Naive thymus-derived CD8-positive, alpha-beta T cell (primary cell): ENCODE measurements at places on chromosomes 2 and 18. TPM values are rescaled to one million over a fixed set of nuclear protein-coding genes. Genes with fewer than 3 reads are reported as not detected.
A peak's percentile ranks its signal among the peaks of the same experiment; 100 is the strongest.

DNA sequence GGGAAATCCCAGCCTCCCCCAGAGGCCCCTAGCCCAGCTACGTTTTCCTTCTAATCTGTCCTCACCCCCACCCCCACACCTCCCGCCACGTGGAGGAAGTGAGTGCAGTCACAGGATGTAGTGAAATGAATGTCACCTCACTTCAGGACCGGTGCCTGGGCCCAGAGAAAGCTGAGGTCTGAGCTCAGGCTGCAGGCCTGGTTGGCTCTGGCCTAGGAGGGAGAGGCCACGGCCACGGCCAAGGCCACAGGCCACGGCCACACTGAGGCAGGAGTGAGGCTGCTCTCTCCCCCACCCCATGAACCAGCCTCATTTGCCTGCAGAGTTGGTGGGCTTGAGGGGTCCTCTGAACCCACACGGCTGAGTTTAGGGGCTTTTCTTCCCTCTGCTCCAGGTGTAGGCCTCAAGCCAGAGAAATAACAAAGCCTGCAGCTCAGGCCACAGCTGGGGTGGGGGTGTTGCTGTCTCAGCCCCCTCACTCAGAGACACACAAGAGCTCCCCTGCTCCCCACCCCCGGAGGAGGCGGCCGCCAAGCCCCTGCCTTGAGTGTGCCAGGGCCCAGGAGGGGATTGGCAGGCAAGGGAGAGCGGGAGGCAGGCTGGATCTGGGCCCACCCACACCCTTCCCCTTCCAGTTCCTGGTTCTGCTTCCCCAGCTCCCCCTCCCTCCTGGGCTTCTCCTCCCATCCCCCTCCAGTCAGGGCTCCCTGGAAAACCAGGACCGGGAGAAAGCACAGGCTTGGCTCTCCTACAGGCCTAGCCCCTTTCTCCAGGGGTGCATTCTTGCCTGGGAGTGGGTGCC lies 27.0 kb downstream of the DNMT3A start:
- H3K27ac ChIP-seq = peak overlapping the region; percentile 95
- H3K4me3 ChIP-seq = peak overlapping the region; percentile 75
- H3K27me3 ChIP-seq = no peaks in the 10 kb centered on the region
- peaks cover 63% of the 10 kb centered on the region for H3K4me1 ChIP-seq
- DNase-seq = peak; percentile 78

The GPR55 gene
- 3.1 TPM for polyA plus RNA-seq

- no peak for DNase-seq
- no peaks in the 10 kb centered on the region for H3K27me3 ChIP-seq
- H3K27ac ChIP-seq = no peak overlapping the region
Measured at GRCh38 chr2:52083214-52083613, 1051.3 kb upstream of the NRXN1 start.

DNA sequence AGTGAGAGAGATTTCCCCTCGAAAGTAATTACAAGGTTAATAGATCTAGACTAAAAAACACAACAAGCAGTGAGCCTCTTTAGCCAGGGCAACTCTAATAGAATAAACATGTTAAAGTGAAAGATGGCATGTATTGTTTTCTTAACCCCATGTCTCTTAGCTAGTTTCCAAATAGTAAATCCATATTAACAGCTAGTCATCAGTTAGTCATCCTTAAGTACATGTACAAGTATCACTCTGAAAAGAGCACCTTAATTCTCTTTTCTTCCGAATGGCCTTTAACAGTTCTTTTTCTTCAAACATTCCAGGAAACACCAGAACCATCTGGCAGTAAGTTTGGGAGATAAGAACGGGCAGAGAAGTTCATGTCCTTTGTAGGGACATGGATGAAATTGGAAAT lies 1480.0 kb downstream of the LRP1B start:
- no peaks in the 10 kb centered on the region for H3K4me1 ChIP-seq
- no peak for DNase-seq
- no peaks in the 10 kb centered on the region for H3K27me3 ChIP-seq
- no peak overlapping the region for H3K4me3 ChIP-seq
- H3K27ac ChIP-seq = no peak overlapping the region

- H3K36me3 ChIP-seq = no peaks in the 10 kb centered on the region
- peaks cover 4% of the 10 kb centered on the region for H3K27me3 ChIP-seq
- no peak overlapping the region for H3K27ac ChIP-seq
- DNase-seq = no peak
- no peak overlapping the region for H3K4me3 ChIP-seq
- no peaks in the 10 kb centered on the region for H3K4me1 ChIP-seq
Measured at GRCh38 chr2:215843579-215843978, 169.8 kb downstream of the MREG start.

The PTPN2 gene
- polyA plus RNA-seq = 74.2 TPM

DNA sequence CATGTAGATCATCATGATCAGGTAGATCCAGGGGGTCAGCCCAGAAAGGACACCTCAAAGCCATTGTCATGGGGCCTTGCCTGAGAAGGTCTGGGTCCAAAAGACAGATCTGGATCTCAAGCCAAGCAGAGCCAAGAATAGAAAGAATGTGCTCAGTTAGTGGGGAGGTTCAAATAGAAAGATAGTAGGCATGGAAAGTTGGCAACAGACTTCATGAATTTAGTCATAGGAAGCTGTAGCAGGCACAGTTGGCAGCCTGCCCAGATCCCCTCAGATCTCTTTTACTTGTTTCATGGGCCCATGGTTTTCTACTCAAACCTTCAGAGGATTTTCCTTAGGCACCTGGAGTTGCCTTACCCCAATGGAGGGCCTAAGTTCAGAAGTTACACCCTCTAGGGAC lies 767.0 kb downstream of the SLC4A3 start:
- no peak for DNase-seq
- H3K27me3 ChIP-seq = no peaks in the 10 kb centered on the region
- H3K36me3 ChIP-seq = no peaks in the 10 kb centered on the region
- no peak overlapping the region for H3K27ac ChIP-seq
- H3K4me3 ChIP-seq = no peak overlapping the region
- no peaks in the 10 kb centered on the region for H3K4me1 ChIP-seq

DNA sequence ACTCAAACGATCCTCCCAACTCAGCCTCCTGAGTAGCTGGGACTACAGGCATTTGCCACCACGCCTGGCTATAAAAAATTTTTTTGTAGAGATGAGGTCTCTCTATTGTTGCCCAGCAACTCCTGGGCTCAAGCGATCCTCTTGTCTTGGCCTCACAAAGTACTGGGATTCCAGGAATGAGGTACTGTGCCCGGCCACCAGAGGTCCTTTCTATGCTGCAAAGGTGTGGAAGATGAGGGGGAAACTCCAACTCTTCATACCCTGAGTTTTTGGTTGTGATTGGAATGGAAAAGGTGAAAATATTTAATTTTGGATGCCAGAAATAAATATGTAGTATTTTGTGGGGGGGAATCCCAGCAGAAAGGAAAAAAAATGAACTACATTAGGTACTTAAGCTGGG lies 36.0 kb downstream of the MRPL33 start:
- no peak overlapping the region for H3K4me3 ChIP-seq
- no peaks in the 10 kb centered on the region for H3K4me1 ChIP-seq
- H3K27ac ChIP-seq = no peak overlapping the region
- no peaks in the 10 kb centered on the region for H3K36me3 ChIP-seq
- H3K27me3 ChIP-seq = no peaks in the 10 kb centered on the region

DNA sequence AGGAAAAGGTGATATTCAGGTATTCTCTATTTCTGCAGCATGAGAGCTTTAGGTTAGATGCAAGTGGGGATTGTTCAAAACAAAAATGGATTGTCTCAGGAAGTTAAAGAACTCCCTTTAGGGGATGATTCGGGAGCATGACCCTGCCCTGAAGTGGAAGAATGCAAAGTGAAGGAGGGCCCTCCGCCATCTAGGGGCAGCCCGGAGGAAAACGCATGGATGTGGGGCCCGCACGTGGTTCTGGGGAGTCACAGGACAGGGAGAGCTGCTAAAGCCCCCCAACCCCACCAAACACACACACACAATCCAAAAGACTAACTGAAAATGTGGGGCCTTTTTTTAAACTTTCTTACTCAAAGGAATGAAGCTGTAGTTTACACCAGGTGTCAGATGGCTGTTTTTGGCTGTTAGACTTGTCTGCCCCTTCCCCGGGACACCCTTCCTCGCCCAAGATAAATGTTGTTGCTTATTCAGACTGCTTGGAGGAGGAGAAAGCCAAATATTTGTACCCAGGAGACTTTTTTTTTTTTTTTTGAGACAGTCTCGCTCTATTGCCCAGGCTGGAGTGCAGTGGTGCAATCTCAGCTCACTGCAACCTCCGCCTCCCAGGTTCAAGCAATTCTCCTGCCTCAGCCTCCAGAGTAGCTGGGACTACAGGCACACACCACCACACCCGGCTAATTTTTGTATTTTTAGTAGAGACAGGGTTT lies 78.8 kb downstream of the HNRNPLL start:
- H3K36me3 ChIP-seq = no peaks in the 10 kb centered on the region
- H3K4me3 ChIP-seq = no peak overlapping the region
- no peak for DNase-seq
- peaks cover 3% of the 10 kb centered on the region for H3K4me1 ChIP-seq
- peaks cover 36% of the 10 kb centered on the region for H3K27me3 ChIP-seq

GRCh38 chr2:219252900-219253752 lies at the start of gene TUBA4B:
TUBA4B (plus strand) TSS chr2:219253243; CDS start chr2:219253408, 165 bp downstream.
- peak within 1 kb of the TSS; percentile 84 for H3K4me3 ChIP-seq
- peak; percentile 52 for DNase-seq
- peaks cover 40% of the 10 kb centered on the region for H3K36me3 ChIP-seq

DNA sequence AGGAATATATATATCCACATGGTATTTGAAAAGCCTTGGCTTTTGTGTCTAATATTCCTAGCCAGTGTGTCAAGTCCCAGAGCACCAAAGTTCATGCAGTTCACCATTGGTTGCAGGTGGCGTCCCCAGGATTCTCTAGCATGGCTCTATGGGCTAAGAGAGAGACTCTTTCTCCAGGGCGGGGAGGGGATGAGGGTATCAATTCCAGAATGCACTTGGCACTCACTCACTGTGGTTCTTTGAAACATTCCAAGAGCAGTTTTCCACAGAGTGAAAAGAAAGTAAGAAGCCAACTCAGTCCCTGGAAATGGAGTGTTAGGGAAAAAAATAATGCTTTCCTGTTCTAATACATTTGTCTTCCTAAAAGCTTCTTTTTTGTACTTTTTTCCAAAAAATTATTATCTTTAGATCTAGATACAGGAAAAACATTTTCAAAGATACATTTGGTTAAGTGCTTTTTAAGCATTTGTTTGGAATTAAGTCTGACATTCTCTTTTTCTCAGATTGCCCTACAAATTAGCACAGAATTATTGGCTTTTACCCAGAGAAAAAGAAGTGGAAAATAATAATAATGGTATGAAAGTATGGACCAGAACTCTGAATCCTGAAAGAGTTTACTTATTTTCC lies 239.9 kb downstream of the PAX3 start:
- DNase-seq = no peak
- no peaks in the 10 kb centered on the region for H3K4me1 ChIP-seq
- peaks cover 40% of the 10 kb centered on the region for H3K27me3 ChIP-seq
- H3K36me3 ChIP-seq = no peaks in the 10 kb centered on the region
- H3K27ac ChIP-seq = no peak overlapping the region

GRCh38 chr2:204901591-204901990 lies 356.3 kb downstream of the PARD3B start:
- no peak overlapping the region for H3K4me3 ChIP-seq
- peaks cover 12% of the 10 kb centered on the region for H3K36me3 ChIP-seq
- peaks cover 11% of the 10 kb centered on the region for H3K4me1 ChIP-seq
- no peaks in the 10 kb centered on the region for H3K27me3 ChIP-seq
- DNase-seq = no peak

- no peak for DNase-seq
- no peaks in the 10 kb centered on the region for H3K27me3 ChIP-seq
- H3K4me1 ChIP-seq = no peaks in the 10 kb centered on the region
Measured at GRCh38 chr18:26840965-26841364, 24.5 kb downstream of the AQP4 start.

- no peaks in the 10 kb centered on the region for H3K27me3 ChIP-seq
- peaks cover 20% of the 10 kb centered on the region for H3K36me3 ChIP-seq
- DNase-seq = no peak
- H3K4me1 ChIP-seq = peaks cover 45% of the 10 kb centered on the region
- no peak overlapping the region for H3K27ac ChIP-seq
- no peak overlapping the region for H3K4me3 ChIP-seq
Measured at GRCh38 chr2:239201884-239202283, 198.9 kb downstream of the HDAC4 start.

DNA sequence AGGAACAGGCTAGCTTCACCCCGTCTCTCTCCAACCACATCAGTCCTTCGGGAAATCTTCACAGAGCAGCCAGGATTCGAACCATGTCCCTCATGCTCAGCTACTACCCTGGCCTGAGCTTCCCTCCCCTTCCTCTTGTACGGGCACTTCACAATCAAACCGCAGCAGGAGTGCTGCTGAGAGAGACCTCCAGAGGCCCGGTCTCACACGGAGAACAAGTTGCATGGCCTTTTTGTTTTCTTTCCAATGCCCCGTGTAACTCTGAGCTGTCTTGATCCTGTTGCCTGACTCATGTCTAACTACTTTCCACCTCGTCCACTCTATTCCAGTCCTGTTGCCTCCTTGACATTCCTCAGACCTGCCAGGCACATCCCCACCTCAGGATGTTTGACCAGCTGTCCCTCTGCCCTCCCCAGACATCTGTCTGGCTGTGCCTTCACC lies 25.4 kb downstream of the FBLN7 start:
- no peak overlapping the region for H3K4me3 ChIP-seq
- DNase-seq = no peak
- no peaks in the 10 kb centered on the region for H3K36me3 ChIP-seq
- no peaks in the 10 kb centered on the region for H3K27me3 ChIP-seq

- no peak overlapping the region for H3K4me3 ChIP-seq
- no peak for DNase-seq
- no peak overlapping the region for H3K27ac ChIP-seq
- H3K36me3 ChIP-seq = no peaks in the 10 kb centered on the region
- no peaks in the 10 kb centered on the region for H3K4me1 ChIP-seq
Measured at GRCh38 chr2:149819356-149819957, 231.9 kb upstream of the MMADHC start.

The TANK gene
- polyA plus RNA-seq = 34.7 TPM

DNA sequence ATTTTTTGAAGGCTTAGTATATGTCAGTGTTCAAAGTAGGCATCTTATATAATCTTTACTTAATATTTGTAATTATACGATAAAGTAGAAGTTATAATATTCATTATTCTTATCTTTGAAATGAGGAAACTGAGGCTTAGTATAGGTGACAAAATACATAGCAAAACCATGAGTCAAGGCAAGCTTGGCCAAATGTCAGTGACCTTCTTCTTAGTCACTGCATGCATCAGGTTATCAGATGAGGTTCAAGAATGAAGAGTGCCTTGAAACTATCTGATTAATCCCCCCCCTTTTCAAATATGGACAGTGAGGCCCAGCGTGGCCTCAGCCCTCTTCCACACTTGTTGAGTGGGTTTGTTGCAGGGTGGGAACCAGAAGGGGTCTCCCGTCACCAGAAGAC lies 59.3 kb downstream of the PMAIP1 start:
- no peak overlapping the region for H3K4me3 ChIP-seq
- peaks cover 36% of the 10 kb centered on the region for H3K4me1 ChIP-seq
- H3K36me3 ChIP-seq = no peaks in the 10 kb centered on the region
- H3K27ac ChIP-seq = no peak overlapping the region
- peaks cover 15% of the 10 kb centered on the region for H3K27me3 ChIP-seq

The LYPD6B gene
- polyA plus RNA-seq = not detected

The BIRC6 gene
- 28.1 TPM for polyA plus RNA-seq

- peak overlapping the region; percentile 29 for H3K27ac ChIP-seq
- no peaks in the 10 kb centered on the region for H3K36me3 ChIP-seq
- no peak overlapping the region for H3K4me3 ChIP-seq
- no peaks in the 10 kb centered on the region for H3K4me1 ChIP-seq
- H3K27me3 ChIP-seq = peaks cover 7% of the 10 kb centered on the region
Measured at GRCh38 chr2:144595279-144595678, 75.4 kb upstream of the ZEB2 start.

The HSBP1L1 gene
- polyA plus RNA-seq = 11.2 TPM

- DNase-seq = no peak
- H3K4me1 ChIP-seq = no peaks in the 10 kb centered on the region
- H3K27me3 ChIP-seq = no peaks in the 10 kb centered on the region
- no peak overlapping the region for H3K4me3 ChIP-seq
- no peaks in the 10 kb centered on the region for H3K36me3 ChIP-seq
Measured at GRCh38 chr2:150607390-150607811, 119.9 kb upstream of the RND3 start.
